LHCN-M2 (cell line): ENCODE measurements at places on chromosomes 1 and 21. TPM values are rescaled to one million over a fixed set of nuclear protein-coding genes. Genes with fewer than 3 reads are reported as not detected.

DNA sequence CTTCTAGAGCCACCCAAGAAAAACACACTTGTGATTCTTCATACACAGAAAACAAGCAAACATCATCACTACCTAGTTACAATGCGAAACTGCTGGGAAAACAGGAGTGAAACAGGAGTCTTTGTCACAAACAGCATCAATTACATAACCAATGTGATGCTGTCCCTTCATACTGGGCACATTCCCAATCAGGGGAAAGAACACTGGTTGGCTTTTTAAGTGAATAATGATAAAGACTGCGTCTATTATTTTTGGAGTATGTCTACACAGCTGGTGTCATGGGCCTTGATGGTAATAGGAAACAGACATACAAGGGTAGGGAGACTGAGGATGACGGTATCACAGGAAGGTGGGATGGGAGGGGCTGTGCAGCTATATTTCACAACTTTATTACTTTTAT, 43.3 kb downstream of the SIPA1L2 start:
- DNase-seq, result no peak

DNA sequence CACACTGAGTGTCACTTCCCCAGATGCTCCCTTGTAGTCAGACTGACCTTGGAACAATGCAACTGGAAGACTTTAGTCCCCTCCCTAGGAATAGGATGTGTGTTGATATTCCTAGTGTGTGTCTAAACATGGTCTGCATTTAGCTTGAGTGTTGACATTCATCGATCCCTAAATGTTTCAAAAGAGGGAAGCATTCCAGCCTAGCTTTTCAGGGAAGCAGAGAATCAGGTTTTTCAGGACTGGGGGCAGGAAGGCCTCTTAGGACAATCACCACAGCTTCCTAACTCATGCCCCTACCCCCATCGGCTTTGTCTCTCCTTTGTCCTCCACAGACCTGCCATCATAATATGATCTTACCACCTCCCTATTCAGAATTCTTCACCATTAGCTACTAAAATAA, 43.4 kb downstream of the NMNAT2 start:
- DNase-seq, result no peak

DNA sequence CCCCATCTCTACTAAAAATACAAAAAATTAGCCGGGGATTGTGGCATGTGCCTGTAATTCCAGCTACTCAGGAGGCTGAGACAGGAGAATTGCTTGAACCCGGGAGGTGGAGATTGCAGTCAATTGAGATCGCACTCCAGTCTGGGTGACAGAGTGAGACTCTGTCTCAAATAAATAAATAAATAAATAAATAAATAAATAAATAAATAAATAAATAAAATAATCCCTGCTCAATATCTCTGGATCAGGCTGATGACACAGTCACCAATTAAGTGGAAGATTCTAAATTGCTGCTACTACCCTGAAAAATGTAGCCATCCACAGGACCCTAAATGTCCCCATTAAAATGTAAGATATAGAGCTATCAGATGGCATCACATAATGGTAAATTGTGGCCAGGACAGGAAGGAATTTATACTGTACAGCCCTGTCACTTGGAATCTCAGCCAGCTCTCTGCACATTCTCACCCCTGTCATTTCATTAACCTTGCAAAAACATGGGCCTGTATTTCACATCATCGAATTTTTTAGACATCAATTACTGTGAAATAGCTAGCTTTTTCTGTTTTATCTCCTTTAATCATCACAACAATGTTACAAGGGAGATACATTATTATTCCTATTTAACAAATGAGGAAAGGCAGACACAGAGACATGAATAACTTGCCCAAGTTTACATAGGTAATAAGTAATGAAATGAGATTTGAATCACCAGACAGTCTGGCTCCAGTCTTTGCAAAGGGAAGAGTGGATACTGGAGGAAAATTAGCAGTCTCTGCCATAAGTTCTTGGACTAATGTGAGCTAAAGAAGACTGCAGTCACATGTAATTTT, 56.7 kb upstream of the NTPCR start:
- DNase-seq, result no peak

The OR10R2 gene
- total RNA-seq, result not detected in 2 replicates

GRCh38 chr1:202112859-202113689, 9.6 kb upstream of the GPR37L1 start:
- peak; percentile 13 for DNase-seq
